ENCODE measurements at places on chromosomes 7 and 10.
A peak's percentile ranks its signal among the peaks of the same experiment; 100 is the strongest.

DNA sequence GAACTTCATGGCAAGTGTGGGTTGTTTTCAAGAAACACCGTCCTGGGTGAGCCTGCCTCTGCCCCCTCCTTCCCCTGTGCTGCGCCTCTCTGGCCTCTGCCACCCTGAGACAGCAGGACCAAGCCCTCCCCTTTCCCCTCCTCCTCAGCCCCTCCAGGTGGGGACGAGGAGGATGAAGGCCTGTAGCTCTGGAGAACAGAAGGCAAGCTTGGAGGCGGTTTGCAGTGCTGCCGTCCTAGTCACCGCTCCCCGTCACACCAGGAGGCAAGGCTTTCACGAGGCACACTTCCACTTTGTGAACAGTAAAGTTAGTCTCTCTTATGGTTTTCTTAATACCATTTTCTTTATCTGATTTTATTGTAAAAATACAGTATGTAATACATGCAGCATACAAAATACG is 8.8 kb upstream of the VIPR2 start:
- DNase-seq, result no peak

DNA sequence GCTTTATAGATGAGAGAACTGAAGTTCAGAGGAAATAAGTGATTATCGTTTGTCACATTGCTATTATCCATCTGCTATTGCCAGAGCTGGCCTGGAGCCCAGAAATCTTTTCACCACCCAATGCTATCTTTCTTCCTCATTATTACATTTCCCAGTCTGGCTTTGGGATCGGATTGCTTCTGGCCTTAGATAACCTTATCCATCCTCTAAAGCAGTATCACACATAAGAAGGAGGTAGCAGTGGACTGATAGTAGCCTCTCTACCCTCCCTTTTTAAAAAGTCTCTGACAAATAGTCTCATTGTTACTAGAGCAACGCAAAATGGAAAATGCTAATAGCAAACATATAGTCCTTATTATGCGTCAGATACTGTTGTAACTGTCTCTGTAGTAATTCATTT is 1.3 kb upstream of the CLDN12 start:
- peak; percentile 34 for DNase-seq

GRCh38 chr10:17415046-17415658 is 39.2 kb downstream of the ST8SIA6 start:
- no peak for DNase-seq

GRCh38 chr10:63718421-63718820 is 197.2 kb downstream of the REEP3 start:
- no peak for DNase-seq

GRCh38 chr7:1043552-1044188 is 676 bp upstream of the GPR146 start:
- no peak for DNase-seq

DNA sequence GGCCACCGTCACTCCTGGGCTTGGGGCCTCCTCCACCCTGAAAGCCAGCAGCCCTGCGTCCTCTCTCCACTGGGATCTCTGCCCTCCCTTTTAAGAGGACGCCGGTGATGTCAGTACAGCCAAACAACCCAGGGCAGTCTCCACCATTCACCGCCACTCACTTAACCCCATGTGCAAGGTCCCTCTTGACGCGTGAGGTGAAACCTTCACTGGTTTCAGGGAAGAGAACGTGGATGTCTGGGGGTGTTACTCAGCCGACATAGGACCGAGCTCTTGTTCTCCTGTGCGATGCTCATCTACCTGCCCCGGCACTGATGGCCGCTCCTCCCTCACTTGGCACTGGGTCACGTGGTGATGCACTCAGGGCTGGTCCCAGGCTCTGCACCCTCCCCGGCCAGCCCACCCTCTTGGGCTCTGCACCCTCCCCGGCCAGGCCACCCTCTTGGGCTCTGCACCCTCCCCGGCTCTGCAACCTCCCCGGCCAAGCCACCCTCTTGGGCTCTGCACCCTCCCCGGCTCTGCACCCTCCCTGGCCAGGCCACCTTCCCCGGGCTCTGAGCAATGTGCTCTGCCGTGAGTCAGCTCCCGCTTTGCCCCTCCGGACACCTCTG is 36.1 kb downstream of the ADGRA1 start:
- no peak for DNase-seq

DNA sequence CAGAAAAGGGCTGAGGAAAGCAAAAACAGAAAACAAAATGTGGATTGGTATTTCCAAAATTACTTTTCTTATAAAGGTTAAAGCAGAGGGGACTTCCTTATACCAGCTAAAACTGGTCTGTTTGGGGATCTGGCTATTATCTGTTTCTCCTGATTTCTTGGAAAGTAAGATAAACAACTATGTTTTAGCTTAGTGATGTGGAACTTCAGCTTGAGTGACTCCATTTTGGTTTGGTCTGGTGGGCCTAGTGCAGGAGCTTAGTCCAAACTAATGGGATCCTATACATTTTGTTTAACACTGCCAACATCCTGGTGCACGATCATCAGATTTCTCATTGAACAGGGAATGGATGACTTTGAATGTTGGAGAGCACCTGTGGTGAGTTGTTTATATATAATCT is 283.5 kb downstream of the ADK start:
- DNase-seq, result no peak

GRCh38 chr10:12966067-12966466 is 35.4 kb downstream of the CCDC3 start:
- no peak for DNase-seq

DNA sequence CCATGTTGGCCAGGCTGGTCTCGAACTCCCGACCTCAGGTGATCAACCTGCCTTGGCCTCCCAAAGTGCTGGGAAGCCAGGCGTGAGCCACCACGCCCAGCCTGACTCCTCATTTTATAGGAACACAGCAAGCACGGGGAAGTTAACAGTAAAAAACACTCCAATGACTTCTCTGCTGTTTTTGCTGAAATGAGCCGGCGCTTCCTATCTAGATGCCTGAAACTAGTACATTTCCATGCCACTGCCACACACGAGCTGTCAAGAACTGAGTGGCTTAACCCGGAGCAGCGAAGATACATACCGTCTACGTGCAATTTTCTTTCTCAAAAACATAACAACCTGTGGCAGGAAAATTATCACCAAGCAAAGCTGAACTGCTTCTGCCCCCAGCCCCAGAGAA is 16.8 kb downstream of the DAGLB start:
- DNase-seq, result no peak

- DNase-seq, result no peak
Measured at GRCh38 chr10:76082956-76083355, 651.5 kb downstream of the LRMDA start.

- no peak for DNase-seq
Measured at GRCh38 chr7:69967689-69968450, 369.6 kb downstream of the AUTS2 start.

DNA sequence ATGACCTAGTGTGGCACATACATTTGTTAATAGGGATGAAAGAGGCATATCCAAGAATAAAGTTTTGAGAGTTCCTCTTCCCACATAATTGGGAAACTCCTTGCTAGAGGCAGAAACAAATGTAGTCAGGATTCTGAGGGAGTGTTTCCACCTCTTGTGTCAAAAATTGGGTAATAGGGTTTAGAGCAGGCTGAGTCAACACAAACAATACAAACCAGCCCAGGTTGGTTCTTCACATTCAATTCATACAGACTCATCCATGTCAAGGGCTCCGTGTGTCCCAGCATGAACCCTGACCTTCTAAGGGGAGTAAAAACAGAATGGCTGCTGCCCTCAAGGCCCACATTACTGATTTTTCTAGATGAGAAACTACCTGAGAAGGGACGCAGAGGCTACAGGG is 75.3 kb downstream of the GLI3 start:
- DNase-seq, result no peak

GRCh38 chr7:144027070-144027469 is 21.7 kb upstream of the OR2A5 start:
- no peak for DNase-seq

- no peak for DNase-seq
Measured at GRCh38 chr10:126124046-126124445, 227.7 kb downstream of the FANK1 start.

- peak; percentile 66 for DNase-seq
Measured at GRCh38 chr10:112115781-112116385, 67.7 kb downstream of the GPAM start.

- DNase-seq, result no peak
Measured at GRCh38 chr7:146542101-146542500, 425.5 kb downstream of the CNTNAP2 start.
